Astrocyte of the cerebellum (primary cell): ENCODE measurements at places on chromosomes 7 and 10.

GRCh38 chr10:50577681-50578350 lies 45.9 kb downstream of the SGMS1 start:
- DNase-seq = no peak

- no peak for DNase-seq
Observed at GRCh38 chr10:3838460-3839437, 53.7 kb upstream of the KLF6 start.

DNA sequence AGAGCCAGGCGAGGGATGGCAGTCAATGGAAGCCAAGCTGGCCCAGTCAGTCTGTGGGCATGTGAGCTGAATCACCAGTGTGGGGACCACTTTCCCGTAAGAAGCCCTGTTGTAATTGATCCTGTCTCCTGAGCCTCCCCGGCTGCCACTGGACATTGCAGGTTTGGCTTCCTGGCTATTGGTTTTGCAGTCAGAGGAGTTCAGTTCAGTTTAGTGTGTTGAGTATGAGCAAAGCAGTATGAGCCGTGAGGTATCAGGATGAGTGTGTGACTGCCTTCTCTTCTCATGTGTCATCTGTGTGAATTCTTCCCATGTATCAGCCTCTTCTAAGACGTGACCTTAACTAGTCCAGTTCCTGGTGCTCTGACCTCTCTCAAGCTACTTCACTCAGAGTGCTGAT lies 227.4 kb downstream of the PRKG1 start:
- no peak for DNase-seq

DNA sequence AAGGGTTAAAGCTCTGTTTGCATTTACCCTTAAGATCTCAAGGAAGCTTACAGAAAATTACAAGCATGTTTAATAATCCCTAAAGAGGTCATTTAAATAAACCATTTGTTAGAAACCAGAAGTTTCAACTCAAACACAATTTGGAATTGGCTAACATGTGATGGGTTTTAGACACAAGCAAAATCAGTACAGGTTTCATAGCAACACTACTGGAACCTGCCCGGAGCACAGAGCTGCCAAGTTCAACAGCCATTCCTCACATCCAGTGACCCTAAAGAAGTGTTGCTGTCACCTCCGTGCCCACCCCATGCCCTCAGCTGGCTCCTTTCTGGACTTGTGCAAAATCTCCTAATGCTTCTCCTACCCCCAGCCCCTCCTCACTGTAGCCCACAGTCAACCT lies 338.8 kb upstream of the AUTS2 start:
- DNase-seq = no peak

DNA sequence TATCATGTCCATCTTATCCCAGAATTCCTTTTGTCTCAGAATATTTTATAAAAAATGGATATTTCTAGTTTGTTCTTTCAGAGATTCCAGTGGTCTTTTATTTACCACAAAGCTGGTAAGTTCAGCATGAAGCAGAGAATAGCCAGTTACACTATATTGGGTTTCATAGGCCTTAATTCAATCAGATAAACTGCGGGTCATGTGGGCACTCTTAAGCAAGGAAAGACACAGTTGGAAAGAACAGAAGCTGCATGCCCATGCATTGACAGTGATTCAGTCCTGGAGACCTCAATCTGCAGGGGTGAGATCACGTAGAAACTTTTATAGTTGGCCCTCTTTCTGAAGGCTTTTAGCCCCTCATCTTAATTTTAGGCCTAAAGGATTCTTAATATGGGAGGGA lies 281.3 kb upstream of the IGFBP3 start:
- no peak for DNase-seq

DNA sequence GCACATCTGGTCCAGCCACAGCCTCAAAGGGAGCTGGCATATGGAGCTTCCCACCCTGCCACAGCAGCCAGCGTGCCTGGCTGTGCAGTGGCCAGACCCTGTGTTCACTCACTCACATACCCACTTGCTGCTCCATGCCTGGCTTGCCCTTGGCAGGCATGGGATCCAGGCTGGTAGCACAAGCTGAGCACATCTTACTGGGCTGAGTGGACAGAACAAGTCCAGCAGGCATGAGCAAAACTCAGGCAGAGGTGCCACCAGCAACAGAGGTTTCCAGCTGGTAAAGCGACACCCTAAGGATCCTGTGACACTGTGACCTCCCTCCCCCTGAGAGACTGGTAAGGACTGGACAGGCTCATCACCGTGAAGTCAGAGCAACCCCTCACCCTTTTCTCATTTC lies 25.1 kb downstream of the SVIL start:
- no peak for DNase-seq

GRCh38 chr7:130127821-130128317 lies 57.5 kb downstream of the KLHDC10 start:
- no peak for DNase-seq

DNA sequence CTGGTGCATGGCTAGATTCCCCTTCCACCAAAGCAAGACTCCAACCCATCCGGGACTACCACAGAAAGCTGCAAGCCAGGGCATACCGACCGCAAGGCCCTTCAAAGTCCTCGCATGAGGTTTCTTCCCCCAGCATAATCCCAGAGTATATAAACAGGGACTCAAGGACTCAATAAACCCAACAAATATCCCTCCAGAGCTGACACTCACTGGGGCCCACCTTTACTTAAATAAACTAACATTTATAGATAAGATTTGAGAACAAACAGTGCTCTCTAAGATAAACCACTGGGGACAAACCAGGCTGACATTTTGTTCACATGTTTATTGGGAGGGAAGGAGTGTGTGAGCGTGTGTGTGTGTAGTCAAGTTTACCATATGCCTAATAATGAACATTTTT lies 138.2 kb downstream of the ADAM12 start:
- no peak for DNase-seq

DNA sequence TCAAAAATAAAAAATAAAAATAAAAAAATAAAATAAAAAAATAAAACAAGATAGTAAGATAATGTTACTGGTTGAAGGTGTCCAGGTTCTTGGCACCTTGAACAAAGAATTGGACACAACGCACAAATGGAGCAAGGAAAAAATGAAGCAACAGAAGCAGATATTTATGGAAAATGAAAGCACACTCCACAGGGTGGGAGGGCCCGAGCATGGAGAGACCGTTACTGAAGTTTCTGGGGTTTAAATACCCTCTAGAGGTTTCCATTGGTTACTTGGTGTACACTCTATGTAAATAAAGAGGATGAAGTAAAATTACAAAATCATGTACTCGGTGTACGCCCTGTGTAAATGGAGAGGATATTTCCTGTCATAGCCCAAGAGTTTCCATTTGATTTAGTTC lies 15.7 kb upstream of the PFKP start:
- DNase-seq = no peak

GRCh38 chr10:69577268-69578232 lies 4.3 kb upstream of the NEUROG3 start:
- DNase-seq = no peak

DNA sequence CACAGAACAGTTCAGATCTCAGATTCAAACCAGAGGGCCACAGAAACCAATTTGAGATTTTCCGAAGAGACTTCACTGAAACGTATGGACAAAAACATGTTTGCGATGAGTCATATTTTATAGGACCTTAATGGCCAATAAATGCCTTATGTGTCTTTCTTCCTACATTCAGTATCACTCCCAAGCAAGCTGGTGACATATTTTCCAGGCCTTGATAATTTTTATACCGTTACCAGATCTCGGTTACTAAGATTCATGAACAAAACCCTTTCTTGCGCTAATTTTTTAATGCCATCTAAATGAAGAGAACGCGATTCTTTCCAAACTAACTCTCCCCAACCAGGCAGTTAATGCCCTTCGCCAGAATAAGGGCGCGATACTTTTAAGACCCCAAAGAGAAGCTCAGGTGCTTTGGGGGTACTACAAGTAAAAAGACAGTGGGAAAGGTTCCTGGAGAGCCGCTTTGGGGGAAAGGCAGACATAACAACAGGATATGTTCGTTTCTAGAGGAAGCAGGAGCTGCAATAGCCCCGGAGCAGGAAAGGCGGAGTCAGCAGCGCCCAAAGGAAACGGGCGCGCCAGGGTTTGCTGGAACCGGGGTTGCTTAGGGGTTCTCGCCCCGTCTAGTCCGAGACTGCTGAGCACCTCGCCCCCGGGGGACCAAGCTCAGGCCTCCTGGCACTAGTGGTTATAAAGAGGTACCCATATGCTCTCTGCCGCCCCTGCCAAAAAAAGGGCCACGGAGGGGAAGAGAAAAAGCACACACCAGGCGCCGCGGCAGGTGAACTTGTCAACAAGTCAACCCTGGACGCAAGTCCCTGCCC lies 884 bp downstream of the ICA1 start:
- no peak for DNase-seq

GRCh38 chr7:131112431-131112830 lies 215.2 kb upstream of the MKLN1 start:
- DNase-seq = no peak

DNA sequence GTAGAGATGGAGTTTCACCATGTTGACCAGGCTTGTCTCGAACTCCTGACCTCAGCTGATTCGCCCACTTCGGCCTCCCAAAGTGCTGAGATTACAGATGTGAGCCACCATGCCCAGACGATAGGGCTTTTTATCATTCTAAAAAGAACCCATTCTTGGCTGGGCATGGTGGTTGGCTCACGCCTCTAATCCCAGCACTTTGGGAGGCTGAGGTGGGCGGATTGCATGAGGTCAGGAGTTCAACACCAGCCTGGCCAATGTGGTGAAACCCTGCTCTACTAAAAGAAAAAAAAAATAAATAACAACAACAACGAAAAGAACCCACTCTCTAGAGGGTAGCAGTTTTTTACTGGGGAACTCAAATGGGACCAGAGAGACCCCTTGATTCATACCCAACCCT lies 112.7 kb downstream of the PLXDC2 start:
- no peak for DNase-seq

DNA sequence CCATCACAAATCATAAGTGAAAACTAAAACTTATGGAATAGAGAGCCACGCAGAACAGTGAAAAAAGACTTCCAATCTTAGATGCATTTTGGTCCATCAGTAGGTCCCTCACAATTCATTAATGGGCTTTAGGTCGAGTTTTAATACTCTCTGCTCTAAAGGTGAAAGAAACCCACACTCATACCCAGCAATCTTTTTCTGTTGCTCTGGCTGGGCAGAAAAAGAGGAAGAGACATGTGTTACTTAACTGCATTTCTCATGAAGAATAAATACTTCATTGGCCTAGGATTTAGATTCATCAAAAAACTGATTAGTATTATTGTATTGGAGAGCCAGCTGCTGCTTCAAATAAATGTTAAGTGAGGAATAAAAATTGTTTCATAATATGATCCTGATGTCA lies 645.7 kb downstream of the PHTF2 start:
- no peak for DNase-seq

DNA sequence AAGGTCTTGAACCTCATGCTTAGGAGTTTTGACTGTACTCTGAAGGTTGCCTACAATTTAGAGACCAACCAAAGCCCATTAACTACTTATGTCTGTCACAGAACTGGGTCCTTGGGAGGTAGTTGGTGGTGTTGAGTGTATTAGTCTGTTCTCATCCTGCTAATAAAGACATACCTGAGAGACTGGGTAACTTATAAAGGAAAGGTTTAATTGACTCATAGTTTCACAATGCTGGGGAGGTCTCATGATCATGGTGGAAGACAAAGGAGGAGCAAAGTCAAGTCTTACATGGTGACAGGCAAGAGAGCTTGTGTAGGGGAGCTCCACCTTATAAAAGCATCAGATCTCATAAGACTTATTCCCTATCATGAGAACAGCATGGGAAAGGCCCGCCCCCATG lies 319.6 kb upstream of the ZMIZ1 start:
- no peak for DNase-seq

DNA sequence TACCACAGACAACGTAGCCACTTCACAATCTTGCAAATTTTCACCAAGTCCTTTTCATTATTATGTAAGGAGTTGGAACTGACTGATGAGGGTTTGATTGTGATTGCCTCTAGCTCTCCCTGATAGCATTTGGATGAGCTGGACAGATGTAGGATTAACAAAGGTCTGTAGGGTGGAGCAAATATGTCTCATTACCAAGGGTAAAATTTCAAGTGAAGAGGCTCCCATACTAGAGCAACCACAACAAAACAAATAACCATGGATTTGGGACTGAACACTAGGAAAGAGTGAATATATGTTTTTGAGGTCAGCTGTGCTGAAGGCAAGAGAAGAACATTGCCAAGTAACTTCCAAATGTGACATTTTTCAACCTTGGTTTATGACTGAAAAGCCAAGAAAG lies 281.7 kb downstream of the NEBL start:
- DNase-seq = no peak

DNA sequence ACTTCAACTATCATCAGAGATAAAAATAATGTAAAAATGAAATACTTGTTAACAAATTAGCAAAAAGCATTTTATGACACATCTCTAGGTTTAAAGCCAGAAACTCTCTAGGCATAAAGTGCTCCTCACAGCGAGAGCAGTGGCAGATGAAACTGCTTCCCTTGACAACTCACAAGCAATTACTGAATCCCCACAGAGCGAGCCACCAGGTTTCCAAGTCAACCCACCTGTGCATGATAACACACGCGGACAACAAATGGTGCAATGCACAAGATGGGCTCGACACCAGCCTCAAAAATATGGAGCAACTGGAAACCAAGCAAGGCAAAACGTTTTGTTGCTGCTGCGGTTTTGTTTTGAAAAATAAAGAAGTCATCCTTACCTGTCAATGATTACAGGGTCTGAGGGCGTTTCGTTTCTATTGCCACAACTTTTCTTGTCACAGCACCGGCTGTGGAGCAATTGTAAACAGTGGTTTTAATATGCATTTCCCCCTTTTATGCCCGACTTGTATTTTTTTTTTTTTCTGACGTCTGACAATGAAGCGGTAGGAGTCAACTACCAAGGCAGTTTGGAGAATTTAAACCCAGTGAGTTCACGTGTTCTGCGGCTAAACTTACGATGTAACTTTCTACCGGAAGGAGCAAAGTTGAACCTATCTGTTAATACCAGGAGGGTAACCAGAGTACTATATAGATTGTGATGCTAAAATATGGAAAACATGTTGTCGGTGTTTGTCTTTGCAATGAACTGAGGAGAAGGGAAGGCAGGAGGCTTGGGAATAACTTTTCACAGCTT lies 7.0 kb downstream of the EBF3 start:
- DNase-seq = no peak

GRCh38 chr7:26865094-26865388 lies 651 bp upstream of the SKAP2 start:
- DNase-seq = no peak

GRCh38 chr10:30583778-30584415 lies 45.7 kb downstream of the LYZL2 start:
- DNase-seq = peak; percentile 65

DNA sequence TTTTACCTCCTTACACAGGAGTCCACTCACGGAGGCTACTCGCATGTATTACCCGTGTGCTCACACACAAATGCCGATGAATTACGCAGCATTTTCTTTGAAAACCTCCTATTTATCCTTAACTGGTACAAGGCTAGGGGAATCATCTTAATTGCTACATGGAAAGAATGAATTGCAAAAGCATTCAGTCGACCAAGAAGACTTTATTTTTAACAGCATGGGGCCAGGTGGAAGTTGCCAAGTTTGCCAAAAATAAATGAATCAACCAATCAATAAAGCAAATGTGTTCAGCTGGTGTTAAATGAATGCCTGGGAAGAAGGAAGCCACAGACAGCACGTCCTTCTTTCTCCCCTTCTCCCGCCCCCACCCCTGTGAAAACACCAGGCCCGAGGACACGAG lies 55.8 kb downstream of the CTBP2 start:
- no peak for DNase-seq

GRCh38 chr7:41730161-41730560 lies 27.3 kb upstream of the INHBA start:
- no peak for DNase-seq

- DNase-seq = no peak
Observed at GRCh38 chr7:1945558-1945957, 275.5 kb downstream of the ELFN1 start.
